Activated naive CD8-positive, alpha-beta T cell treated with anti-CD3 and anti-CD28 coated beads, Interleukin-2, amount 50 U/mL, for 24 hours (primary cell): ENCODE measurements at places on chromosomes 13 and 19.

DNA sequence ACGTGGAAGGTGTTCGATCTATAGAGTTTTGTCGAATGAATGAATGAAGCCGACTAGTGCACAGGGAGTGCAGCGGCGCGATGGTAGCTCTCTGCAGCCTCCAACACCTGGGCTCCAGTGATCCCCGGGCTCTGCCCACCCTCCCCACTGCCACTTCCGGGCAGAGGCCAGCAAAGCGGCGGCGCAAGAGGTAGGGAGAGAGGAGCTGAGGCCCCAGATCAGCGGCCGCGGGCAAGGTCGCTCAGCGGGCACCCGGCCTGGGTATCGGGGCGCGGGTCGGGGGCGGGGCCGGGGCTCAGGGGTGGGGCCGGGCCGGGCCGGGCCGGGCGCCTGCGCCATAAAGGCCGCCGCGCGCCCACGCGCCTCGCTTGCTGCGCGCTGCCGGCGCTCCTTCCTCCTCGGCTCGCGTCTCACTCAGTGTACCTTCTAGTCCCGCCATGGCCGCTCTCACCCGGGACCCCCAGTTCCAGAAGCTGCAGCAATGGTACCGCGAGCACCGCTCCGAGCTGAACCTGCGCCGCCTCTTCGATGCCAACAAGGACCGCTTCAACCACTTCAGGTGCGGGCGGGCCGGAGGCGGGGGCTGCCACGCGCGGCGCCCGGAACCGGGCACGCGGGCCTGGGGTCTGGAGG is at the start of gene GPI:
GPI (plus strand) TSS at position 367 of the 633 bp plus-strand sequence; CDS start at position 438, 71 bp downstream.
- peak; percentile 78 for DNase-seq

GRCh38 chr19:8468761-8469373 is 24.1 kb downstream of the HNRNPM start:
- no peak for DNase-seq

GRCh38 chr19:48678201-48678600 is 5.4 kb upstream of the NTN5 start:
- no peak for DNase-seq

DNA sequence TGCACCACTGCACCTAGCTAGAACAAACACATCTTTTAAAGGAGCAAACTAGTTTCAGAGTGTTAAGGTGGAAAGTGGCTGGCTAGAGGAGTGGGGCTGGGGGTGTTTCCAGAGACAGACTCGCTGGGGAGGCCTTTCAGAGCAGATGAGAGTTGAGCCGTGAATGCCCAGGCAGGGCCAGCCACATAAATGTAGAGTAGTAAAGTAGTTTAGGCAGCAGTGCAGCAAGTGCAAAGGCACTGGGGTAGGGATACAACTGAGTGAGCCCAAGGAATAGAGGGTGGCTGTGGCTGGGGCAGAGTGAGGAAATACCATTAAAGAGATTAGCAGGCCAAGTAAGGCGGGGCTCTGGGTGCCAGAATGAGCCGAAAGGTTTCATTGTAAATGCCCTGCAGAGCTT is 72.0 kb downstream of the ALOX5AP start:
- no peak for DNase-seq

DNA sequence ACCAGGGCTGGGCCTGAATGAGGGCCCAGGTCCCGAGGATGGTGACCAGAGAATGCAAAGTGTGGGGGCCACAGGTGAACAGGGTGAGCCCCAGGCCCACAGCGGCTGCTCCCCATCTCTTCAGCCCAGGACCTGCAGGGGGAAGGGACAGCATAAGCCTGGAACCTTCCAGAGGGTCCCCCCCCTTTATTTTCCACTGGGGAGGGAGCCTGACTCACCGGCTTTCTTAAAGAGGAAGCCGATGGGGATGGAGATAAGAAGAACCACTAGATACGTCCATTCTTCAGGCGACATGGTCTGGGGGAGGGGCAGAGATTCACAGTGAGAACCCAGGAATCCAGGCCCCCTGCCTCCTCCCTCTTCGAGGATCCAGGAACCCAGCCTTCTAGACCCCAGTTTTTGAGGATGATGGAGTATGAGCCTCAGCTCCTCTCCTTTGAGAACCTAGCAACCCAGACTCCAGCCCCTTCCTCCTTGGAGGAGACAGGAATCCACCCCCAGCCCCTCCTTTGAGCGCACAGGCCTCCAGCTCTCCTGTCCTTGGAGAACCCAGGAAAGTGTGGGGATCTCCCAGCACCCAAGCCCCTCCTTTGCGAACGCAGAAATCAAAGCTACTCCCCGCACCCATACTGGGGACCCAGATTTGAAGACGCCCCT is 1.0 kb downstream of the MBOAT7 start:
- peak; percentile 65 for DNase-seq

DNA sequence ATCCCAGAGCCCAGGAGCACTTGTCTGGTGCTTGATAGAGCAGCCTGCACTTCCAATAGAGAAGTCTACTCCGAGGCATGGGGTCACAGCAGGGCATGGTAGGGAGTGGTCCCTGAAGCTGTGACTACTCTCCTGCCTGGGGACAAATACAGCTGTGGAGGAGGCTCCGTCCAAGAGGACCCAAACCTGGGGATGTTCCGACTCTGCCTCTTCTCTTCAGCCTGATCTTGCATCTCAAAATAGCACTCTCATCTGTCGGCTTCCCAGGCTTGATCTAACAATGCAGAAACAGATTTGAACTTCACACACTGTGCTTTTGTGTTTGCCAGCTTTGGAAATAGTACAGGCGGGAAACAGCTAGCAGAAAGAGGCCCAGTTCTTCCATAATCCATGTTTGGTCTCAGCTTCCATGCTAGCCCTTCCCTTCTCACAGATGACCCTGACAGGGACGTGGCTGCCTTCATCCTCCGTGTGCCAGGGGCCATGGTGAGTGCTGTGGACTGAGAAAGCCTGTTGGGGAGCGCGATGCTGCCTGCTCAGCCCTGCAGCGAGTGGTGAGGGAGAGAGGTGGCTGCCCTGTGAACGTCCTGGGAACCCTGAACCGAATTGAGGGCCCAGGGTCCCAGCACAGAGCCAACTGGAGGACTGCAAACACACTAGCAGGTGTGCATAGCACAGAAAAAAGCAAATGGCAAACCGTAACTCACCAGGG is 150.3 kb upstream of the GPR12 start:
- DNase-seq, result no peak

GRCh38 chr13:105364191-105364590 is 1171.3 kb downstream of the EFNB2 start:
- DNase-seq, result no peak

DNA sequence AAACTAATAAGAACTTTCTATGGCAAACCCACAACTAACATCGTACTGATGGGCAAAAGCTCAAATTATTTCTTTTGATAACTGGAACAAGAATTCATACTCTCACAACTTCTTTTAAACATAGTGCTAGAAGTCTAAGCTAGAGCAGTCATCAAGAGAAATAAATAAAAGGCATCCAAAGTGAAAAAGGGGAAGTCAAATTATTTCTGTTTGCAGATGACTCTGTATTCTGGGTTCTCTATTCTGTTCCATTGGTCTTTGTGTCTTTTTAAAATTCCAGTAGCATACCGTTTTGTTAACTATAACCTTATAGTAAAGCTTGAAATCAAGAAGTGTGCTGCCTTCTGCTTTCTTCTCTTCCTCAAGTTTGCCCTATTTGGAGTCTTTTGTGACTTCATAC is 1215.9 kb downstream of the UQCRFS1 start:
- DNase-seq, result no peak

GRCh38 chr13:51679616-51680015 is 95.4 kb downstream of the WDFY2 start:
- DNase-seq, result no peak

GRCh38 chr19:13058951-13059660 is 43.6 kb downstream of the LYL1 start:
- DNase-seq, result no peak

GRCh38 chr13:37059848-37060192 is 332 bp upstream of the SUPT20H start:
- DNase-seq, result no peak

GRCh38 chr13:43057653-43058317 is 34.4 kb downstream of the DNAJC15 start:
- DNase-seq, result no peak

GRCh38 chr19:58035863-58036262 is 2.0 kb downstream of the ZSCAN1 start:
- DNase-seq, result no peak

DNA sequence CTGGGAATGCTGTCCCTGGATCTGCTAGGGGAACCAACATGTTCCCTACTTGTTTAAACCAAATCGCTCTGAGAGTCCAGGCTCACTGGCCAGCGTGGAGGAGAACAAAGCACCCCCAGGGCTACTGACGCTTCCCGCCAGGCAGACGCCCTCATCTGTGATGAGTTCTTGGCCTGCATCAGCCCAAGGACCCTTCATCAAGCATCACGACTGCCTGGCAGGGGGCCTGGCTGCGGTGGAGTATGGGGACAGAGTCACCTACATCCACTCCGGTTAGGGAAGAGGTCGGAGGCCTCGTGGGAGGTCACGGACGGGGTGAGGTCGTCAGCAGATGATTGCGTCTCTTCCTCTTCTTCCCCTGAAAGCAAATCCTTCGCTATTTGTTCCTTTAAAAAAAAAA is 17.7 kb downstream of the MIER2 start:
- DNase-seq, result no peak

GRCh38 chr19:8208922-8209461 is at the start of gene CERS4:
Gene CERS4 (plus strand): TSS chr19:8209370. CDS start chr19:8251077, 41,707 bp downstream.
- DNase-seq, result peak; percentile 81

DNA sequence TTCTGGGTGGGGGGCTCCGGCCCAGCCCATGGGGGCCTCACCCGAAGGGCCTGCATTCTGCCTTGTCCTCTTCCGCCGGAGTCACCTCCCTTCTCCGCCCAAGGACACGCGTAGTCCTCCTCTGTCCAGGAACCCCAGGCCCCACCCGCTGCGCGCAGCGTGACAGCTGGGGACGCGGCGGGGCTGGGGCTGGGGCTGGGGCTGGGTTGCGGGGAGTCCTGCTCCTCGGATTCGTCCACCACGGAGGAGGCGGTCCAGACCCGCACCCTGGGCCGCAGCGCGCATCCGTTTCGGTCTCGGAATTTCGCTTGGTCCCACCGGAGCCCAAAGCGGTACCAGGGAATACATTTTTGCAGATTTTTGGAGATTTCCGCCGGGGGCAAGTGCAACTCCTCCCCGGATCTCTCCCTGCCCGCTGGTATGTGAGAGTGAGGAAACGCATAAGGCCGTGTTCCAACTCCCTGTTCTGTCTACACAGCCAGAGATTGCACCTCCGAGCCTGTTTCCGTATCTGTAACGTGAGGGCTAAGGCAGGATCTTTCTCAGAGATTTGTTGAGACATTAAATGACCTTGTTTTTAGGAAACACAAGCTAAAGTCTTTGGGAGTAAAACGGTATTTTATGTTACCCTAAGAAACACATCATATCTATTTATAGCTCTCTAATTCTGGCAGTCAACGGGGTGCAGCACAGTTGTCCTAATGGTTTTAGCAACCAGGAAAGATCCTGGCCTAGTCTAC is at the start of gene COX7A1:
COX7A1 (minus strand) TSS at position 96 of the 740 bp plus-strand sequence; CDS start at position 56, 40 bp downstream.
- DNase-seq, result no peak

DNA sequence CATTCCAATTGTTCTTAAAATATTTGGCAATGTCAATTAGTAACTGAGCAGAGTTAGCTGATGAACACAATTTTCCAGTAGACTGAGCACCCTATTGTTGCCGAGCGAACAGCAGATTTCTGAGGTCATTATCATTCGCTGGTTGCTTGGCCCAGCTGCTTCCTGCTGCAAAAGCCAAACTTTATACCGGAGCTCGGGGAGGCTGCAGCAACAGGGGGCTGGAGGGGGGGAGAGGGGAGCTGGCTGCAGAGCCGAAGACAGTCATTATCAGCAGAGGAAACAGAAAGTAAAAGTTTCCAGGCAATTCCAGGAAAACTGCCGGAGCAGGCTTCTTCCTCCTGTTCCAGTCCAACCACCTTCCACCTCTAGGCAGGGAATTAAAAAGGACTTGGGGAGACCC is 77.9 kb downstream of the ZNF536 start:
- DNase-seq, result no peak

GRCh38 chr13:55359067-55359466 is 1781.7 kb upstream of the PRR20A start:
- no peak for DNase-seq

- DNase-seq, result no peak
Observed at GRCh38 chr13:109314101-109314500, 472.3 kb downstream of the IRS2 start.

GRCh38 chr13:95541308-95541707 is 11.2 kb upstream of the CLDN10 start:
- DNase-seq, result no peak

- DNase-seq, result peak; percentile 32
Observed at GRCh38 chr19:34556488-34556887, 74.9 kb downstream of the WTIP start.

- DNase-seq, result no peak
Observed at GRCh38 chr13:25330541-25330940, 29.1 kb downstream of the NUP58 start.

GRCh38 chr13:34748073-34748472 is 194.0 kb upstream of the NBEA start:
- DNase-seq, result no peak

DNA sequence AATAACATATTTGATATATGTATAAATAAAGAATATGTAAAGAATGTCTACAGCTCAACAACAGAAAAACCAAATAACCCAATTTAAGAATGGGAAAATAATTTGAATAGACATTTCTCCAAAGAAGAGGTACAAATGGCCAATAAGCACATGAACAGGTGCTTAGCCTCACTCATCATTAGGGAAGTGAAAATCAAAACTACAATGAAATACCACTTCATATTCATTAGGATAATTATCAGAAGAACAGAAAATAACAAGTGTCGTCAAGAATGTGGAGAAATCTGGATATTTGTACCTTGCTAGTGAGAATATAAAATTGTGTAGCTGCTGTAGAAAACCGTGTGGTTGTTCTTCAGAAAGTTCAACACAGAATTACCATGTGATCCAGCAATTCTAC is 8.4 kb upstream of the SUPT20H start:
- DNase-seq, result no peak

- peak; percentile 15 for DNase-seq
Observed at GRCh38 chr13:73702419-73703071, 431.7 kb downstream of the KLF12 start.

DNA sequence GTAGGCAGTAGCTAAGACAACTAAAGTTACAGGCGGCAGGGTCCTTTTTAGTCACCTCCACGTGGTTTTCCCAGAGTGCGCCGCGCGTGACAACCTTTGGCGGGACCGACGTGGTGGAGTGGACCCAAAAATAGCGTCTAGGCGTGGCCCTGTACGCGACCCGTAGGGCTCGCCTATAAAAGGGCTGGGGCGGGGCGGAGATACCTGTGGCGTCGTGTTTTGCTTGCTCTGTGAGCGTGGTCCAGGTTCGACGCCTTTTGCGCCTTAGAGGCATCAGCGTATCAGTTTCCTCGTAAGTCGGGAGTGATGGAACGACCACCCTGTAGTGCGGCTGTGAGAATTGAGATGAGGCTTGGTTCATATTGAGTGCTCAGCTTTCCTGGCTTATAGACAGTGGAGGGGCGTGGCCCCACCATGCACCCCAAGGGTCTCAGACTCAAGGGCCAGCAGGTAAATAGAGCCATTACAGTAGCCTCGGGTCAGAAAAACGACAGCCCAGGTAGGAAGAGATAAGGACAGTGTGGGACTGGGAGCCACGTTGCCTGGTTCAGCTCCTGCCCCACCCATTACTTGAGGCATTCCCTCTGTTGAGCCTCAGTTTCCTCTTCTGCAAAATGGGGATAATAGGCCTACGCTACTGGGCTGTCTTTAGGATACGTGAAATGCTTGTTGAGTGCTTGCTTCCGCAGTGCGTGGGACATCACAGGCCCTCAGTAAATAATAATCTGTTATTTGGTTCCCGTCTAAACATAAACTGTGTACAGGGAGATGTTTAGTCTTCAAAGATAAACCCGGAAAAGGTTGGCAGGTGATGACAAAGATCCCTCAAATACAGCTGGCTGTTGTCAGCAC is 693 bp upstream of the TMED1 start:
- peak; percentile 83 for DNase-seq

GRCh38 chr19:16207490-16208025 is 9.8 kb downstream of the AP1M1 start:
- no peak for DNase-seq

GRCh38 chr19:34276614-34277013 is 22.3 kb downstream of the GARRE1 start:
- DNase-seq, result no peak
